CD4-positive, alpha-beta T cell treated with Interleukin-12 subunit alpha and Interleukin-12 subunit beta, for 1 hour (primary cell): ENCODE measurements at places on chromosomes 4 and X.

GRCh38 chr4:87557348-87557747 lies 28.2 kb upstream of the SPARCL1 start:
- no peak for DNase-seq

- peak; percentile 71 for DNase-seq
Measured at GRCh38 chrX:136147315-136147901, at the start of gene FHL1. Gene FHL1 (plus strand): TSS chrX:136147533.

GRCh38 chrX:71454222-71454621 lies 78.7 kb upstream of the OGT start:
- DNase-seq, result no peak

DNA sequence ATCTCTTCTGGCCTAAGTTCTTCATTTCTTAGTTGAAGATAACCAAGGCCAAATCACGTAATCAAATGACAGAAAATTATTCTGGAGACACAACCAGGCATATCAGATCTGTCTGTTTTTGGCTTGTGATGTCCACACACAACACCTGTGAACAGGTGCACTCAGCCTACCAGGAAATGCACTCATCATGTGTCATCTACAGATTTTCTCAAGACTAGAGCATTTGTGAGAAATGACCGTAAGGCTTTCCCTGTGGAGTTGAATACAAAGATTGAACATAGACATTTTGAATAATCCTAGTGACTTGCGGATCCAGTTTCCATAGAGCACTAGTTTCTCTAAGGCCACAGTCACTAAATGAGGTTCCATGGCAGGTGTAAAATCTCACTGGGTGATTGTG lies 26.7 kb upstream of the CXCL8 start:
- no peak for DNase-seq

DNA sequence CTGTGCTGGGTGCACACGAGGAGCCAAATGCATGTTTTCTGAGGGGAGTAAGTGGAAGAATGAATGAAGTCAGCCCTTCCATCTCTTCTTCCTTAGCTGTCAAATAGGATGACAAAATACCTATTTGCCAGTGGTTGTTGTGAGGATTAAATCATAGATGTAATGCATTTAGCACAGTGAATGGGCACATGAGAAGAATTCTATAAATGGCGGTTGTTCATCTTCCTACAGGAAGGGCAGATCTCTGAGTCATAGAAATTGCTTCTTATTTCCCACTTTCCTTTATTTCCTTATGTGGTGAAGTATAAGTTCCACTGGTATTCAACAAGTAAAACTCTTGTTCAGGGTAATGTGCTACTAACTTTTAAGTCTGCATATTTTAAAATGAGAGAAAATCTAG lies 83.1 kb downstream of the SORBS2 start:
- no peak for DNase-seq

- DNase-seq, result no peak
Measured at GRCh38 chrX:133177202-133177601, 41.0 kb downstream of the TFDP3 start.

- DNase-seq, result peak; percentile 39
Measured at GRCh38 chr4:146916479-146917076, 29.1 kb downstream of the TTC29 start.

- DNase-seq, result no peak
Measured at GRCh38 chrX:8848911-8849310, 47.7 kb upstream of the FAM9A start.

DNA sequence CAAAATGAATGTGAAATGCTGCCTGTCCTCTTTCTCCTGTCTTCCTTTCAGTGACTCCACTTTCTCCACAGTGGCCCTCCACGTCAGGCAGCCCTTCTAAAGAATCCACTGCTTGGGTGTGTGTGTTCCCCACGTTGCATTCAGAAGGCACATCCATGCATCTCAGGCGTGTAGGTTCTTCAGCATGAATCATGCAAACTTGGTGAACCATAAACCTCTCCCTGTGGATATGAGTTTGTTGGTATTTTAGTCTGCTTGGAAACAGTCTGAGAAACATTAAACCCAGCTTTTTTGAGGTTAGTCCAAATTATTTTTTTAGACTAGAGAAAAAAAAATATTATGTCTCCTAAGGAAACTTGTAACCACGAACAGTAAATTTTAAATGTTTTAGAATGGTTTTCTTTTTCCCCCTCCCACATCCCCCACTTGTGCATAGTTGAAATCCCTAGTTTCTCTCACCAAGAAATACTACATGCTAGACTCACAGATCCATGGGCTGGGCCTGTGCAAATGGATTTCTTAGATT lies 251.6 kb downstream of the CBR4 start:
- DNase-seq, result no peak

DNA sequence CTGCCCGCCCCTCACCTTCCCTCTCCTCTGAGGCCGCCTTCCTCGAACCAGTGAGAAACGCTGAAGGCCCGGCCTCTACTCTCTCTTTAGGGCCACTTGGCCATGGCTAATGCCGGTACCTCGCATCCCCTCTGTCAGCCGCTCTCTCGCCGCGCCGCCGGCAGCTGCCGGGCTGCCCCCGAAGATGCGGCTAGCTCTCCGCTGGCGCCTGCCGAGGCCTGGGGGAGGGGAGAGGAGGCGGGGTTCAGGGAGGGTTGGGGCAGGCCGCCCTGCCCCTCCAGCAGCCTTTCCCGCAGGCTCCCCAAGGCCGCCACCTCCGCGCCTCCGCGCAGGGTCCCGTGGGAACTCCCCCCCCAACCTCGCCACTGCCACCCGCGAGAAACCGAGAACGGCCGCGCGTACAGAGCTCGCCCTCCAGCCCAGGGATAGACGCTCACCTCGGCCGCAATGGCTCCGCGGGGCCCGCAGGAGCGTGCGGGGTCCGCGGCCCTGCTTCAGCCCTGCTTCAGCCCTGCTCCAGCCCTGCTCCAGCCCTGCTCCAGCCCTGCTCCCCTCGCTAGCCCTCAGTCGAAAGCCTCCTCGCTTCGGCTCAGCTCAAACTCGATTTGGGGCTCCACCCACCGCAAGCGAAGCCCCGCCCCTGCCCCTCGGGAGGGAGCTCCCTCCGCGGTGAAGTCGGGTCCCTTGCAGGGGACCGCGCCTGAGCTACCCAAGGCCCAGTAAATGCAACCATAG lies at the start of gene HUWE1:
TSS of gene HUWE1 (minus strand) at position 569 of the 735 bp plus-strand sequence. CDS start 32,612 bp downstream, outside the sequence.
- DNase-seq, result peak; percentile 84

DNA sequence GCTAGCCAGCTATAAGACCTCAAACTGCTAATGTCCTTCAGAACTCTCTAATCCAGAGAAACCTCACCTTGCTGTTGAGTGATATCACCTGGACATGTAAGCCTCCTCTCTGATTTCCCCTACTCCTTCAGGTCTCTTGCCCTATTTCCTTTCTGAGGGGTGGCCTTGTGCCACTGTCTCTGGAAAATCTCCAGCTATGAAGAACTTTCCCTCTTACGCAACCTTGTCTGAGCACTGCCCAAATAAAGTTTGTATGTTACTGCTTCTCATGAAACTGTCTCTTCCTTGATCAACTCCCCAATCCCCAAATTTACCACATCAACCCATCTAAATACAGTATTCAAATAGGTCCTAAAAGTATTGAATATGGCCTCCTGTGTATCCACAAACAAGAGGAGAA lies 53.5 kb upstream of the VEGFD start:
- DNase-seq, result no peak

DNA sequence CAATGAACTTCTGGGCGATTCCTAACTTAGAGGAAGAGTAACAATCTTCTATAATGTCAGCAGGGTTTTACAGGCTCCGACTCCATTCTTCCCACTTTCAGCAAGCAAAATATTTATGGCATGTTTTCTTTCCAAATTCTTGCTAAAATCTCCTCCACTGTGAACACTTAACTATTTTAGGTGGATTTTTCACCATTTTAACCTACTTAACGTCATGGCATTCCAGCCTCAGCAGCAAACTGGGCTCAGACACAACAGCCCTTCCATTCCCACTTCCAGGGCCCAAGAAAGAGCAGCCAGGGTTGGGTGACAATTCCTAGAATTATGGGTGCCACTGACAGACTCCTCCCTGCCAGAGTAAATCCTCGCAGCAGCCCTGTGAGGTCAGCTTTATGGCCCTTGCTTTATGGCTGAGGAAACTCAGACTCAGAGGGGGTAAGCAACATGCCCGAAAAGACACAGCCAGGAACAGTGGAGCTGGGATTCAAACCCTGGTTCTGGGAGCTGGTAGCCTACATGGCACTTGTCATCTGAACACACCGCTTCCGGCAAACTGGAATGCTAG lies 112.8 kb upstream of the MAP3K15 start:
- DNase-seq, result no peak

DNA sequence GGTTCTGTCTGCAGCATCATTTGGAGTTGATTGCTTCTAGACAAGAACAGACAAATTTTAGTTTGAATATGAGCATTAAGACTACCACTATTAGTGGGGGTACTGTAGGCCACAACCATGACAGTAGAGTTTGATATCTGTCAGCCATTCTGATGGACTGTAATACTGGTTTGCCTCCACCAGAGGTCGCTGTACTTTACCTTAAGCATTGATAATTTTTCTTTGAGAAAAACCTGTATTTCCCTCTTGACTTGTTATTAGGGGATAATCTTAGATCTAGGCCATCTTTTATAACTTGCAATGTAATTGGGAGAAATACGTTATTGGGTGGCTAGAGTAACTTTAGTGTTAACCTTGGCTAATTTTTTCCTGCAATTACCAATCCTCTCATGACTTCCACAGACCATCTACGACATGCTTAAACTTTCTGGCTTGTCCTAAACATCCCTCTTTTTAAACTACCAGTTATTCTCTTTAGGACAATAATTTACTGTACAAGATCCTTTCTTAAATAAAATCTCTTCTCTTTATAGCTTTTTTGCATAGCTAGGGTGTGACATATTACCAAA lies 562.4 kb downstream of the MAGEB5 start:
- DNase-seq, result no peak

DNA sequence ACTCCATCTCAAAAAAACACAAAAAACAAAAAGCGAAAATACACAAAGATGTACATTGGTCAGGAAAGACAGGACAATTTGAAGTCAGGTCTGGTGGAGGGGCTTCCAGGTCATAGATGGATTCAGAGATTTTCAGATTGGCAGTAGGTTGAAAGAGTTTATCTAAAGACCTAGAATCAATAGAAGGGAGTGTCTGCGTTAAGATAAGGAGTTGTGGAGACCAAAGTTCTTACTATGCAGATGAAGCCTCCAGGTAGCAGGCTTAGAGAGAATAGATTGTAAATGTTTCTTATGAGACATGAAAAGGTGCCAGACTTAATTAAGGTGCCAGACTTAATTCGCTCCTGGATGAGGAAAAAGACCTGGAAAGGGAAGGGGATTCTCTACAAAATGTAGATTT lies 6.9 kb upstream of the RPS3A start:
- DNase-seq, result no peak

GRCh38 chr4:155692361-155692760 lies 25.7 kb downstream of the GUCY1A1 start:
- DNase-seq, result no peak

- no peak for DNase-seq
Measured at GRCh38 chr4:80831383-80832361, 198.8 kb upstream of the BMP3 start.

GRCh38 chr4:30763321-30763727 lies 43.2 kb downstream of the PCDH7 start:
- DNase-seq, result no peak
